ENCODE measurements at places on chromosomes 3 and 15. TPM values are rescaled to one million over a fixed set of nuclear protein-coding genes. Genes with fewer than 3 reads are reported as not detected.

- DNase-seq = no peak
These were observed 21.4 kb downstream of the CALML4 start for GRCh38 chr15:68183616-68184315.

SPESP1 gene
- total RNA-seq = 1.8 TPM

CCNB2 gene
- 0.40 TPM for total RNA-seq

SLC12A8 gene
- 0.51 TPM for total RNA-seq

GRCh38 chr3:146080578-146080977, 80.4 kb downstream of the PLOD2 start:
- DNase-seq = no peak

GRCh38 chr3:127493924-127494646, 96.4 kb downstream of the TPRA1 start:
- peak; percentile 44 for DNase-seq

DNA sequence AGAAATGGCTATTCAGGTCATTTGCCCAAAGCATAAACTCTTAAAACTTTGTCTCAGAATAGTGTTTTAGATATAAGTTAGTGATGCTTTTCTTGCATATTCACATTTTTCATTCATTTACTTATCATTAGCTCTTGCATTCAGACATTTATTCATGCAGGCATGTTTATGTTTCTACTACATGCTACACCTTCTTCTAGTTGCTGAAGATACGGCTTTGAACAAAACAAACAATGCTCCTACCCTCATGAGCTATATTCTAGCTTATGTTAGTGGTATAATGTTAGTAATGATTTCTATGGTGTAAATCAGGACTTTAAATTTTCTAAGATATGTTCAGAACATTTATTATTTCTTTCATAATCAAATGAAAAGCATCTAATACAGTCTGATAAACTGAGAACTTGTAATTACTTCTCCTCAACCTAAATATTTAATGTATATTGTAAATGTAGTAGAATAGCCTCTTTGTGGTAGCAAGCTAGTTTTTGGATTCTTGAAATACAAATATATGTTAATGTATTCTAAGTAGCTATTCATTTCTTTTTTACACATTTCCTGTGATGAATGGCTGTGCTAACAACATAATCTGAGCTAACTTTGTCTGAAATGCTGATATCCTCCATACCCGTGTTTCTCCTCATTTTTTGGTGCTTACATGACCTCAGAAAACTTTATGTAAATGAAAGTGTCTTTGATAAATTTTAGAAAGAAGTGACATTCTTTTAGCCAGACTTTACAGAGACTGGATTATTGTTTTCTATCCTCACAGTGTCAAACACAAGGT, 15.5 kb upstream of the GOLGA8B start:
- no peak for DNase-seq
